ENCODE measurements at places on chromosomes 11 and 22.

- no peak for DNase-seq
These were observed 122.6 kb downstream of the IGLL1 start for GRCh38 chr22:23457380-23457985.

- peak; percentile 56 for DNase-seq
These were observed 10.5 kb downstream of the TPST2 start for GRCh38 chr22:26579331-26579886.

- no peak for DNase-seq
These were observed 54.7 kb downstream of the SMIM38 start for GRCh38 chr11:69210310-69211035.

- no peak for DNase-seq
These were observed 46.6 kb upstream of the VPREB1 start for GRCh38 chr22:22197993-22198402.

Measured in CD4-positive, alpha-beta T cell treated with Interleukin-12 subunit alpha and Interleukin-12 subunit beta, for 1 hour (primary cell).